ENCODE measurements at places on chromosomes 2 and 18. TPM values are rescaled to one million over a fixed set of nuclear protein-coding genes. Genes with fewer than 3 reads are reported as not detected.

The PSTPIP2 gene
- total RNA-seq = 65.6 TPM

The SLC4A5 gene
- 1.2 TPM for total RNA-seq

The CSRNP3 gene
- not detected for total RNA-seq

The PDE11A gene
- not detected for total RNA-seq

The PROM2 gene
- 0.95 TPM for total RNA-seq

The LHCGR gene
- not detected for total RNA-seq

The AQP12B gene
- total RNA-seq = not detected

The HK2 gene
- total RNA-seq = 78.1 TPM

DNA sequence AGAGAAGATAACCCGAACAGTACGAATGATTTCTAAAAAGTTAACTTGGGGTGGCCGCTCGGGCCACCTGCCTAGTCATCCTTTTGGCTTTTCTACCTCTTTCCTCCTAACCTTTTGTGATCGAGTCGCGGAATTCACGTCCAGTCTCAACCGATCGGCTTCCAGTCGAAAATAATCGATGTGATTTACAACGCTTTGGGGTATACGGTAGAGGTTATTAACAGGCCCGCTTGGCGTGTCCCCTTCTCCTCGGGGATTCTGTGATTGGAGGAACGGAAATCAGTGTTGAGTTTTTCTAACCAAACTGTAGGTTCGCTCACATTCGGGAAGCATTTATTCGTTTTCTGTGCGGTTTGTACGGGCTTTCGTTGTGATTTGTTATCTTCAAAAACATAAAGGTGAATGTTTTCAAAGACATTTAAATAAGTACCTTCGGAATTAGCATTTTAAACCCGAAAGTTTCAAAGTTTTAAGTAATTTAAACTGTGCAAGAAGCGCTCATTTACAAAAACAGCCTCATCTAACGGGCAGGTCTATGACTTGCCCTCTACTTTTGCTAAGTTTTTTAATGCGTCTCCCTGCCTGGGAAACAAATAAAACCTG lies 588 bp upstream of the FOXI3 start:
- no peak for DNase-seq

- DNase-seq = no peak
Observed at GRCh38 chr2:218066926-218067515, 2.0 kb upstream of the RUFY4 start.

- DNase-seq = peak; percentile 26
Observed at GRCh38 chr2:119721043-119721442, 38.7 kb upstream of the PTPN4 start.

DNA sequence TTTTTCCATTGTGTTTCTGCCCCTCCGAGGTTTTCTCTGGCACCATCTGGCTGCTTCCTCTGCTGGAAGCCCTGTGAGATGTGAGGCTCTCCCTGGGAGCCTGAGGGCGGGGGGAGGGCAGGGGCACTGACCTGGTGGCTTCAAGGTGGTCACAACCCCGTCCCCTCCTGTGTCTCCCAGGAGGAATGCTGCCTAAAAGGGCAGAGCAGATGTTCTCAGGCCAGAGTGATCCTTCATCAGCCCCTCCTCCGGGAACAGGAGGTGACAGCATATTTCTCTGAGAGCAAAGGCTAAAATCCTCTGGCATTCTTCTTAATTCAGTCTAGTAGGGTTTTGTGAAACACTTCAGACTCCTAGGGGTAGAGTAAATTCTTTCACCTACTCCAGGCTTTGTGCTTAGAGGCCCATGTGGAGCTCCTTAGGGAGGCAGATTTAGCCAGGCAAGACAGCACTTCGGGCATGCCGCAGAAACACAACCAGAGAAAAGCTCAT lies 18.3 kb upstream of the GREB1 start:
- DNase-seq = no peak

DNA sequence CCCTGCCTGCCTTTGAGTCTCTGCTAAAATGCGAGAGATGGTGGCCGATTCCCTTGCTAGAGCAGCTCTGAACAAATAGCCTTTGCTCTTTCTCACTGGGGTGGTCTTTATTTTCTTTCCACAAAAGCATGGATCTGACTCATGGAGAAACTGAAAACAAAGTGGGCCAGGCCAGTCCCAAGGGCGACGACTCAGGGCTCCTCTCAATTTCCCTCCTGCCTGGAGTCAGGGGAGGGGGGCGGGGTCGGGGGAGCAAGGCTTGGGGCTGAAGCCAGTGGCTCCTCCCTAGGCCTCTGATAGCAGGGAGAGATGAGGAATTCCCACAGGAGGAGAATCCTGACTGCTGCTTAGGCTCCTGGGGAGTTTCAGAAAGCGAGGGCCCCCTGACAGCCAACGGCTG lies 17.1 kb upstream of the IL1R2 start:
- DNase-seq = no peak

DNA sequence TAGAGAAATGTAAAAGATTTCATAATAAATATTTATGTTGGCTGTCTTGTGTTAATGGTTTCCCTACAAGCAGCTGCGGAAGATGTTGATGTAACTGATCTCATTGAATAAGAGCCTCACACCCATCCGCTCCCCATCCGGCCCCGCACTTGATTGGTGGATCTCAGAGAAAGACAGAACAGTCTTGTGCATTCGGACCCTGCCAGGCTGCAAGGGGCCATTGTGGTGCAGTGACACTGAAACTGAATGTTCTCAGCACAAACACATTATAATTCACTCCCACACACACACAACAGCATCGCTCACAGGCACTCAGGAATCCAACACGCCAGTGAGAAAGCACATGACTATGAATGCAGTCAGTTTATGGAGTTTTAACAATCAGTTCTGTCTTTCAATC lies 47.8 kb downstream of the PRELID3A start:
- DNase-seq = no peak

DNA sequence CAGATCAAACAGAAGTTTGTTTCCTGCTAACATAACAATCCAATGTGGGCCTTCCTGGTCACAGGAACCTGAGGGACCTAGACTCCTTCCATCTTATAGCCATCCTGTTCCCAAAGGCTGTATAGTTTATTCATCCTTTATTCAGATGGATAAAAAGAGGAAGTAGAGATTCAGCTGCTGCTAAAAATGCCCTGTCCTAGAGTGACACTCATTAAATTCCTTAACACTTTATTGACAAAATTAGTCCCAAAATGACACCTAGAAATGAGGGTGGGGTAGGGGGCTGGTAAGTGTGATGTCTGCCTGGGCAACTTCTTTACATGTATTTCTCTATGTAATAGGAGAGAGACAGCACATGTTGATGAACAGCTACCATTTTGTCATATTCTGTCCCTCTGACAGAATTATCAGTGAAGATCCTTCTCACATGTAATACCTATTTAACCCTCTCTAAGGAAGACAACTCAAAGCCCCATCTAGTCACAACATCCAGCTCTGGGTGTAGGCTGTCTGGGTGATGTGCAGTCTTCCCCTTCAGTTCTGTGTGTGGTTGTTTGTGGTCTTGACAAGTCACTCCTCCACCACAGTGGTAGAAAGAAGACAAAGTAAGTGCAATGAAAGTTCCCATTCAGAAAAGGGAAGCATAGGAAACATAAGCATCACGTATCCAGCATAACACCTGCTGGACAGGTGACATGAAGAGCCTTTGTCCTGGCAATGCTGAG lies 253.9 kb upstream of the CNTNAP5 start:
- no peak for DNase-seq

DNA sequence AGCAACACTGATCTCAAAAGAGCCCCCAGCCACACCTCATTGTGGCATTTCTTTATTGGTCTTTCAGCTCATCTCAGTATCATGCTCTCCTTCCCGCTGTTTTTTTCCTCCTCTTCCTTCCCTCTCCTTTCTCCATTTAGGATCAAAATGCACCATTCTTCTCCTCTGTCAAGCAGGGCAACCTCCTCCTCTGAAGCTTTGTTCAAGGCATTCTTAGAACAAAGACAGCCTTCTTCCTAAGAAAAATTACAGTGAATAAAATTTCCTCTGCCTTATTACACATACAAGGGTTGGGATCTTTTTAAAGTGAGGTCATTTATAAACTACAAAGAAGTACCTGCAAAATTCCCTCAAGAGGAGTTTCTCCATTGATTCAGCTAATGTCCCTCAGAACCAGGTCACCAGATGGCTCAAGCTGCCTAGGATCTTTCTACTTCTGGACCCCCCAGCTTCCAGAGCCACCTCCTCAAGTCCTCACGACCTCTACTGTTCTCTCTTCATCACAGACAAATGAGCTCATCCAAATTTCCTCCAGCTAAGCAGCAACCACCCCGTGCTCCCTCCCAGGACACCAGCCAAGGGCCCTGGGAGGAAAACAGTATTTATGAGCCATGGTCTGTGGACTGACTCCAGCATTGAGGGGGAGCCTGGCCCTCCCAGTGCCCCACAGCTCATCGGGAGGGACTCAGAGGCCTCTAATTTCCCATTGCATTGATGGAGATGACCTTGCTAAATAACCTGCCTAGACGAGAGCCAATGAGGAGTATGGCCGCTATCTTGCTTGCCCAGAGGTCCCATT lies 18.0 kb downstream of the SFXN5 start:
- DNase-seq = no peak

DNA sequence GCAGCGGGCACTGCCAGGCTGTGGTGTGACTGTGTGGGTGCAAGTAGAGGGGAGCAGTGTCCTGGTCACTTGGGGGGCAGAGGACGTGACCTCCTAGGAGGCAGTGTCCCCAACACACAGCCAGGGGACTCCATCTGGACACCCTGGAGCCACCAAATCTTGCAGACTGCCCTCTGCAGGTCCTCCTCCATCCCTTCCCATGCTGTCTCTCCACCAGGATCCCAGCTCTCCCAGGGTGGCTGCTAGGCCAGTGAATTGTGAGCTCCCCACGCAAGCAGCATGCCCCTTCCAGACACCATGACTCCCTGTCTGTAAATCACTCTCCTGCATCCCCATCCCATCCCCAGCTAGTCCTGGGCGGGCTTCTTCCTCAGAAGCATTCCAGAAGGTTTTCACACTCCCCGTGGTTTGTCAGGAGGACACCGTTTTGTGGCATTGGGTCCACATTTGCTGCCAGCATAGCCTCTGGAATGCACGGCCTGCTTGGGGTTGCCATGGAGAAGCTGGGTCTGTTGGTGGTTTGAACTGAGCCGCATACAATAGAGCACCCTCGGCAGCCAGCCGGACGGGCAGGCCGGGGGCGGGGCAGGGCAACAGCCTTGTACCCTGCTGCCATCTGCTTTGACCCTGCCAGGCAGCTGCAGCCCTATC lies 210.7 kb downstream of the KLHL29 start:
- DNase-seq = peak; percentile 48

- no peak for DNase-seq
Observed at GRCh38 chr18:63283305-63284094, 36.1 kb downstream of the BCL2 start.

- no peak for DNase-seq
Observed at GRCh38 chr2:238988105-238988504, 140.2 kb downstream of the TWIST2 start.

DNA sequence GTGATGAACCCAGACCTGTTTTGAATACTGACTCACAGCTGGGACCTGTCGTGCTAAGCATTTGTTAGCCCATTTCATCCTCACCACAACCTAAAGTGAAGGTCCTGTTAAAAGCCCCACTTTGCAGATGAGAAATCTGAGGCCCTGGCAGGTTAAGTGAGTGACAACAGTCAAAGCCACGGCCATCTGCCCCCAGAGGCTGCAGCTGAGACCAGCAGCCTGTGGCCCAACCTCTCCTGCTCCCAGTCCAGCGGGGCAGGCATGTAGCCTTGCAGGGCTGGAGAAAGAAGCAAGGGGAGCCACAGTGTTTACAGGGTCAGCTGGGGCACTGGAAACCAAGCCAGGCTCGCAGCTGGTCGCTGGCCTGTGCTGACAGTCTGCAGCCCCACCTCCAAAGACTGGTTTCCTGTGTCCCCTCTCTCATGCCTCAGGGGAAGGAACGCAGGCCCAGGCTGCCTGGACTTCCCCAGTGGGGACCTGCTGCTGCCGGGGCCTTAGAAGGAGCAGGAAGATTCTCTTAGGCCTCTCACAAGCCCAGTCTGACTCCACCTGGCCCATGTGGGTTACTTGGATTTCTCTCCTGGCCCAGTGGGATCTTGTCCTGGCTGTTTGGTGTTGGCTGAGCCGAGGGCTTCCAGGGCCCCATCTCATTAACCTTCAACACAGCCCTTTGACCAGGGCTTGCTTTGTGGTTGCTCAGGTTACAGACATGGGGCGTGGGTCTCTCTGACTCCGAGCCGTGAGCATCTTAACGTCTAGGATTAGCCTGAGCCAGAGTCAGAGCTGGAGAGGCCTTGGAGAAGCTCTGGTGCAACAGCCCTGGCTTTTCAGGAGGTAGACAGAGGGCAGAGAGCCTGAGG lies 1.7 kb downstream of the INPP5D start:
- DNase-seq = peak; percentile 77

GRCh38 chr18:55351241-55351691 lies 236.7 kb downstream of the TCF4 start:
- DNase-seq = no peak

DNA sequence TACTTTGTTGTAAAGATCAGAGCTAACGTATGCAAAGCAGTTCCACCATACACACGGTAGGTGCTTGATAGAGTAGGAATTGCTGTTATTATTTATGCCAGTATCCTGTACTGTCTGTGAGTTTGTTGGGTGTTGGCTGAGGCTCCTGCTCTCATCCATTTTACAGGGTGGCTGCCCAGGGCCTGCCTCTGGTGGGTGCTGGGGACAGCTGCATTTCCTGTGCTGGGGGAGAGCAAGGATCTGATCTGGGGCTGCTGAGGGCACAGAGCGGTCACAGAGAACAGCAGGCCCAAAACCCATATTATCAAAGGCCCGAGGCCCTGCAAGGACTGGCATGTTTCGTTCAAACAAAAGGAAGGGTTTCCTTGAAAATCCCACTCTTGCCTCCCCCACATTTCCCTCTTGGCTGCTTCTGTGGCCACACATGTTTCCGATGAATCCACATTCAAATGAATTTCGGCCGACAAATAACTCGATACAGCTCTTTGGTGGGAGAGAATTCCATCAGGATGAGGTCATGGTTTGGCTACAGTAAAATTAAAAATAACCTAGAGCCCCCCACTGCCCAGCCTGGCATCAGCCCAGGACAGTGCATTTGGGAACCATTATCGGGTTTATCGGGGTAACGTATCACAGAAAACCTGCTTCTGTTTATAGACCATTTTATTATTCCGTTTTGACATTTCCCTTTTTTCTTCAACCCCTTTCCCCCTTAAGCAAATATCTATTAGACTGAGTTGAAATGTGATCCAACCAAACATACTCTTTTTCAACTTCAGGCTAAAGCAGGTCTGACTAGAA lies 143.4 kb downstream of the CYRIA start:
- no peak for DNase-seq

DNA sequence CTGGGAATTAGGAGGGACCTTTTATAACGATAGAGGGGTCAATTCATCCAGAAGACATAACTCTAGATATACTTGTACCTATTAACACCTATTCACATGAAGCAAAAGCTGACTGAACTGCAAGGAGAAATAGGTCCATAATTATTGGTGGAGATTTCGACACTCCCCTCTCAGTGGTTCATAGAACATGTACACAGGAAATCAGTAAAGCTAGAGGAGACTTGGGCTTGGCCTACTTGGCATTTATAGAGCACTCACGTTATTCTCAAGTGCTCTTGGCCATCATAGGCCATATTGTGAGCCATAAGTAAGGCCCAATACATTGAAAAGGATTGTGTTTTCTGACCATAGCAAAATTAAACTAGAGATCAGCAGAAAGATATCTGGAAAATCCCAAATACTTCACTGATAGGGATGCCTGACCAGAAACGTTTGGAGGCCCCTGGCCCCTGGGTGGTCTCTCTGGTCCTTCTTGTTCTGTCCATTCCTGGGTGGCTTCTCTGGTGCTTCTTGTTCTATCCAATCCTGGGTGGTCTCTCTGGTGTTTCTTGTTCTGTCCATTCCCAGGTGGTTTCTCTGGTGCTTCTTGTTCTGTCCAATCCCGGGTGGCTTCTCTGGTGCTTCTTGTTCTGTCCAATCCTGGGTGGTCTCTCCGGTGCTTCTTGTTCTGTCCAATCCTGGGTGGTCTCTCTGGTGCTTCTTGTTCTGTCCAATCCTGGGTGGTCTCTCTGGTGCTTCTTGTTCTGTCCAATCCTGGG lies 49.0 kb downstream of the SNED1 start:
- DNase-seq = no peak
